Small intestine (tissue), 16 donors: ENCODE measurements at places on chromosomes 6 and 20. TPM values are rescaled to one million over a fixed set of nuclear protein-coding genes. Genes with fewer than 3 reads are reported as not detected.

DNA sequence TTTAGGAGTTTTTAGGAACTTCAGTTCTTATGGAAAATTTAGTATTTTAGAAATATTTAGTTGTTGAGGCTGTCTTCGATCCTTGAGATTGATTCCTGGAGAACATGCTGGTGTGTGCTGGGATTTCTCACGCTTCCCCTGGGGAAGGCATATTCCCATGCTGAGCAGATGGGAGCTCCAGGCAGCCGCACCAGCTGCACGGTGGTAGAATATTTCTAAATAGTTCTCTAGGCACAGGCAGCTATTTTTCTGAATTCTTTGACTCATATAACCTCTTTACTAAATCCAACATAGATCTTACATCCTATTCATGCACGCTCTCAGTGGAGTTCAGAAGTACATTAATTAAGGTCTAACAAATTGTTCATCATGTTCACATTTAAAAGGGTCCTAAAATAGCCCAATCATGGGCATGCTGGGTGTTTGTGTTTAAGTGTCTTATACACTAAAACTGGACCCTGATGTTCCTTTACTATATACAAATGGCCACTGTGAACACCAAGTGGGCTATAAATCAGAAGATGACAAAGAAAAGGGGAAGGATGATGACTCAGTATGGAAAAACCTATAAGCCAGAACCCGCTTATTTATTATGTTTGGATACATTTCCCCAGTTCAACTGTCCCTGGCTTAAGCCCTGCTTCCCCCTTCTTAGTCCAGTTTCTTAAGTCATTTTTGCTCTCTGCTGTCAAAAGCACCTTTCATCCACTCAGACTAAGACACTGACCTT lies 138.5 kb downstream of the UST start:
- no peak for DNase-seq

The DAAM2 gene
- polyA plus RNA-seq = 7.0 TPM

DNA sequence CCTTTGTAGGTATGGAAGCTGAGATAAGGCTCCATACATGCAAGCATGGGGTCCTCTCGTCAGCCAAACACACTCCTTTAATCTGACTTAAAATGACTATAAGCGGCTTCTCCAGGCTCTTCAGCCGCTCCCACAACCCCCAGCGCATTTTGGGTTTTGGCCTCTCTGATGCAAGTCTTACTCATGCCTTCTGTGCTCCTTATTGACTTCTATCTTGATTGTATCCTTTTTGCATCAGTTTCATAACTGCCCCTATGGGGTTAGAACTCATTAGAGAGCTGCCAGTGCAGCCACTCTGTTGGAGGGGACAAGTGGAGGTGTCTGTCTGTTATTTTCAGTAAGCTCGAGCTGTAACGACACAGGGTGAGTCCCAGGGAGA lies 70.1 kb upstream of the TAB2 start:
- no peak for DNase-seq

The TUBB2B gene
- polyA plus RNA-seq = 3.4 TPM

DNA sequence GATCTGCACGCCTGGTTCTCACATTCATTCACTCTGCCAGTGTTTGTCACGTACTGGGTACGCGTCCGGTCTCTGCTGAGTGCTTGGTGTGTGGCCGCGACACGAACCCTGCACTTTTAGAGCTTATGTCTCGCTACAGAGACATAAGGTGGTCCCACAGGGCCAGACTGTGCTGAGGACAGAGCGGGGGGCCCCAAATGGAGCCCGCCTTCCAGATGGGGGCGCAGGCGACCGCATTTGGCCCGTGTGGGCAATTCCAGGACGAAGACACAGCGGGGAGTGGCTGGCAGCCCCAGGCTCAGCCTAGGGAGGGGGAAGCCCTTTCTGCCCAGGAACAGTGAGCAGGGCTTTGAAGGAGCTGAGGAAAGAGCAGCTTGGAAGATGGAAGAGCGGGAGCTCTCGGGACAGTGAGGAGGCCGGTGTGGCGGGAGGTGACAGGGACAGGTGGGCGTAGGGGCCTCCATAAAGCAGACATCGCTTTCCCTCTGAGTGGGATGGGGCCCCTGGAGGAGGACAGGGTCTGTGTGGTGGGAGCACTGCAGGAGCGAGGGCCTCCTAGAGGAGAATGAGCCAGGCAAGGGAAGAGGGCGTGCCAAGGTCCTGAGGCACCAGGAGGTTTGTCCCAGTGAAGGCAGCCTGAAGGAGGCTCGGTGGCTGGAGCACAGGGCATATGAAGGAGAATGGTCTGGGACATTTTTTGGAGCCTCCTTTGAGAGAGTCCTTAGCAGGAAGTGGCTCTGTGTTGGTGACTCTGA lies 7.8 kb upstream of the MTG2 start:
- no peak for DNase-seq

GRCh38 chr6:141783585-141783984 lies 349.1 kb upstream of the GJE1 start:
- DNase-seq = no peak

The SIM1 gene
- not detected for polyA plus RNA-seq

GRCh38 chr6:166774292-166774691 lies 147.2 kb upstream of the RPS6KA2 start:
- DNase-seq = no peak

The MCCD1 gene
- polyA plus RNA-seq = not detected

DNA sequence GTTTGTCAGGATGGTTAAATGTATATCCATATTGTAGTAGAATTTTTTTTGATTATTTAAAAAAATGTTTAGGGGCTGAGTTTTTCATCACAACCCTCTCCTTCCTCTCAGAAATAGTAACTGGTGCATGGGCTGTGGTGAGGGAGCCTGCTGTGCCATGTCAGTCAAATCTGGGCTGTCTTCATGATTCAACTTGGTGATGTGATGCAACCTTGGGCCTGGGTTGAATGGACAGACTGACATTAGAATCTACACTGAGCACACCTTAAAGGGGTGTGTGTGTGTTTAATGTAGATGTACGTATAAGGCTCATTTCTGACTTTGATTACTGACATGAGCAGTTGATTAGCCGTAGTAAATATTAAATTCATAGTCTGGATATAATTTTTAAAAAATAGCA lies 3.7 kb downstream of the TJAP1 start:
- DNase-seq = no peak

DNA sequence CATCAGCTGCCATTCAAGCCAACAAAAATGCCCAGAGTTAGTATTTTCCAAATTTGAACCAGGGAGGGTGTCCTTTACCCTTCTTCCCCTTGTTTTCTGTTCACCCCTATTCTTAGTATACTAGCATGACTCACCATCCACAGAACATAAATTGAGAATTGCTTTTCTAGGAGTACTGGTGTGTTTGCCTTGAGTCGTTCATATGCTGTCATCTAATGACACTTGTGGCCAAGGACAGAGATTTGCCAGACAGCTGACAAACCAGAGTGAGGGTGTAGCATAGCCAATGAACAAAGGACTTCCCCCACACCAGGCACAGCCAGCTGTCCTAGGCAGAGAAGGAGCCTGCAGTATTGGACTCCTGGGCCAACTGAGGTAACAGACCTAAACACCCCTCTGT lies 62.2 kb downstream of the FILIP1 start:
- no peak for DNase-seq

DNA sequence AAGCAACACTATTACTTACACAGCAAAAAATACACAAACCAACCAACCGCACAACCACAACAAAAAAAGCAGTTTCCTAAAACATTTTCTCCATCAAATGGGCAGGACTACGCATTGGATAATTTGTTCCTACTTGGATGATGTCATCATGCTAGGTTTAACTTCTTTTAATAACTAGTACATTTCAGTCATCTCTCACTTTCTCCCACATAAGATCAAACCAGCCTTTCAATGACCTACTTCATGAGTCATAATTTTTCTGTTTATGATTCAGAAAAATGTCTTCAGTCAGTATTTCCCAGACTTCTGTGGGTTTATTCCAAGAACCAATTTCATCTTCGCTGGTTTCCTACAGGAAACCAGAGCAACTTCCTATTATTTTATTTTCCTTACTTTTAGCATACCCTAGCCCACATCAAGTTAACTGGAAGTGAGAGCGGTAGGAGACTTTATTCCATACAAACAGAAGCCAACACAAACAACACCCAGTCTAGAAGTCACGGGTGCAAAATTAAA lies 134.2 kb downstream of the GMDS start:
- DNase-seq = no peak

The BTNL2 gene
- polyA plus RNA-seq = 0.30 TPM

The C6orf58 gene
- polyA plus RNA-seq = not detected

- DNase-seq = no peak
Observed at GRCh38 chr6:130140084-130140483, 82.7 kb downstream of the SAMD3 start.

- no peak for DNase-seq
Observed at GRCh38 chr6:13479971-13480434, 7.4 kb downstream of the GFOD1 start.

DNA sequence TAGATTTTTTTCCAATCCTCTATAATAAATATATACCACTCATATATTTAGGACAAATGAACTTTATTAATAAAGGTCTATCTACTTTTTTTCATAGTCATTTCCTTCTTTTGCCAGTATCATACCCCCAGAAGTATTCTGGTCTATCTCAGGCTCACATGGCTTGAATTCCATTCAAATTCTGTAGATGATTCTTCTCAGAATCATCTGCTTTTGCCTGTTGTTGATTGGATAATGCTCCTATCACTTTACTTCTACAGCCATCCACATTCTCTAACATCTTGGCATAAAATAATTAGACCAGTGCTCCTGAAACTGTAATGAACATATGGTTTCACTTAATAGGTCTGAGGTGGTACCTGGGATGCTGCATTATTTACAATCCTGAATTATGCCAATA lies 121.2 kb downstream of the GFRAL start:
- no peak for DNase-seq

DNA sequence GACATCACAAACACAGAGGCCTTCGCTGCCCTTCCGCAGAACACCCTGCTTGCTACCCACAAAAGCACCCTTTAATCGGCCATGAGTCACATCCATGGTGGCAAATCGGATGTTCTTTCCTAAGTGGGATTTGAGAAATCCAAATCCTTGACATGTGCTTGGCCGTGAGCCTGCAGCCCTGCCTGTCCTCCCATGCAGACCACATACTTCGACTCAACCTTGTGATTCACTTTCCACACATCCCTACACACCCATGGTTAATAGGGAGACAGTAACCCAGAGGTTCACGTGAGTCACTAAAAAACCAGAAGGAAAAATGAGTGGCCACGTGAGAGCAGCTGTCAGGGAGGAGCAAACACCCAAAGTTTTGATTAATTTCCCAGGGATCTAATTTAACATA lies 19.4 kb downstream of the RAMACL start:
- no peak for DNase-seq

The ZC3H12D gene
- 3.0 TPM for polyA plus RNA-seq

The PPP1R14C gene
- polyA plus RNA-seq = 2.4 TPM
